ENCODE measurements at places on chromosomes 1 and 21.
A peak's percentile ranks its signal among the peaks of the same experiment; 100 is the strongest.

GRCh38 chr1:117070124-117070523 lies 10.0 kb downstream of the TTF2 start:
- no peak for DNase-seq

GRCh38 chr1:246554201-246554600 lies 11.9 kb downstream of the TFB2M start:
- no peak for DNase-seq

GRCh38 chr1:38061883-38062328 lies 15.3 kb upstream of the POU3F1 start:
- no peak for DNase-seq

GRCh38 chr1:44405798-44406736 lies 1.0 kb downstream of the RNF220 start:
- DNase-seq = no peak

DNA sequence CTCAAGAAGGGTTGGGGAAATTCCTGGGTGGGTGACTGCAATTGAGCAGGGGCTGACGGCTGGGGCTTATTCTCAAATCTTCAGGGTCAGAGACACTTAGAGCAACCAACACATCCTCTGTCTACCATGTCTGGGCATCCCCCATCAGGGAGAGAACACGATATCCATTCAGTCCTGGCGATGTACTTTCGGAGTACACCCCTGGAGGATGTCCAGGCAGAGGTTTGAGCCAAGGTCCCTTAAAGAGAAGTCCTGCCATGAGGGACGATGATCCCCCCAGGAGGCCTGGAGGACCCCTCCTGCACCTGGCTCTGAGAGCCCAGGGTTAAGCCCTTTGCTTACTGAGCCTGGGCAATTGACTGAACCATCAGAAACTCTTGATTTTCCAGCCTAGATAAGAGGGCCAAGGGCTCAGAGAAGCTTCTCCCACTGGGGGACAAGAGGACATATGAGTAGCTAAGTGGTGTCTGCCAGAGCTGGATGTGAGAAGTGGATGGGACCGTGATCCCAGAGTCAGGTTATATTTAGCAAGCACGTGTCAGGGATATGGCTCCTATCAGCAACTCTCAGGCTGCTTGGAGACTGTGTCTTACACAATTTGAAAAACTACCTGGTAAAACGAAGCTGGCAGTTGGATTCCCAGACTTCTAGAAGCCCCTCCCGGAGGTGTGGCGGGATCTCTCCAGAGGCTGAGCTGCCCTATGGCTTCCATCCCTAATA lies 253.3 kb upstream of the VAMP3 start:
- DNase-seq = no peak

- DNase-seq = no peak
Observed at GRCh38 chr21:20617130-20617529, 381.1 kb upstream of the NCAM2 start.

GRCh38 chr21:28742527-28742926 lies 250.2 kb downstream of the LTN1 start:
- DNase-seq = no peak

- no peak for DNase-seq
Observed at GRCh38 chr1:154772606-154773506, 97.2 kb downstream of the KCNN3 start.

GRCh38 chr1:105386489-105386888 lies 1636.8 kb downstream of the AMY1C start:
- no peak for DNase-seq

DNA sequence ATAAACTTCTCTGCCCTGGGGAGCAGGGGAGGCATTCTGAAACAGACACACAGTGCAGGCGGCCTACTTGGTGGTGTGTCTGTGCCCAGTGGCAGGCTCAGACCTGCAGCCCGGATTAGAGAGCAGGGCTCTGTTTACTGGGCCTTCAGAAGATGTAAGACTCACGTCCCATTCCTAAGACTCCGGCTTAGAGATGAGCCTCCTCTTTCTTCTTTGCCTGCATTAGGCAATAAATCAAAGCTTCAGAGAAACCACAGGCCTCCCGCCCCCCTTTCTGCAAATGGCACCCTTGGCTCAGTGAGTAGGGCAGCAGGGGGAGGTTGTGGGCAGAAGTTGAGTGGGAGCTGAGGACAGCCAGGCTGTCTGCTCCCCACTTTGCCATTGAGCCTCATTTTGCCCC lies 35.8 kb downstream of the LGR6 start:
- DNase-seq = no peak

- DNase-seq = no peak
Observed at GRCh38 chr1:220786337-220787068, at the start of gene MTARC1. MTARC1 (plus strand) TSS chr1:220786913; CDS start chr1:220786945, 32 bp downstream.

DNA sequence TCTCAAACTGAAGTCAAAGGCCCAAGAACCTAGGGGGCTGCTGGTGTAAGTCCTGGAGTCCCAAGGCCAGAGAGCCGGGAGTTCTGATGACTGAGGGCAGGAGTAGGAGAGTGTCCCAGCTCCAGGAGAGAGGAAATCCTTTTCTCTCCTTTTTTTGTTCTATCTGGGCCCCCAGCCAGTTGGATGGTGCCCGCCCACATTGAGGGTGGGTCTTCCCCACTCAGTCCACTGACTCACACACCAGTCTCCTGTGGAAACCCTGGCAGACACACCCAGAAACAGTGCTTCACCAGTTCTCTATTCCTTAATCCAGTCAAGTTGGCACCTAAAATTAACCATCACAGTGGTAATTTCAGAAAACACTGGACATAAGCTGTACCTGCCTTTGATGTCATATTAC lies 12.7 kb upstream of the WDR26 start:
- no peak for DNase-seq

- DNase-seq = no peak
Observed at GRCh38 chr1:55560266-55560665, 345.1 kb upstream of the USP24 start.

DNA sequence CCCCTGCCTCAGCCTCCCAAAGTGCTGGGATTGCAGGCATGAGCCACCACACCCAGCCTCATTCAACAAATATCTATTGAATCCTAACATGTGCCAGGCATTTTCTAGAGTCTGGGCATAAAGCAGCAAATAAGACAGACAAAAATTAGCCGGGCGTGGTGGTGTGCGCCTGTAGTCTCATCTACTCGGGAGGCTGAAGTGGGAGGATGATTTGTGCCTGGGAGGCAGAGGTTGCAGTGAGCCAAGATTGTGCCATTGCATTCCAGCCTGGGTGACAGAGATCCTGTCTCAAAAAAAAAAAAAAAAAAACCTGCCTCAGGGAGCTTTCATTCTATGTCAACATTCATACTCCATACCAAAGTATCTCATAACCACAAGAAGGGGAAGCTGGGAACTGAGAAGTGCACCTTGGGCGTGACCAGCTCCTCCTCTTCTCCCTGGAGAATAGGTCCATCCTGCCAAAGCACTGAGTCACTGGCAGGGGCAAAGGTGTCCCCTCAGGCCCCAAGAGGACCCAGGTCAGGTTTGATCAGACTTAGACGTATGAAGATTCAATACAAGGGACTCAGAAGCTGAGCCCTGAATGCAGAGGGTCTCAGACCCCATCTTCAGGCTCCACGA lies 36.8 kb upstream of the PPP1R15B start:
- DNase-seq = no peak

GRCh38 chr1:183165456-183165855 lies 20.6 kb upstream of the LAMC2 start:
- no peak for DNase-seq

GRCh38 chr1:110696818-110697217 lies 22.1 kb upstream of the KCNA3 start:
- no peak for DNase-seq

DNA sequence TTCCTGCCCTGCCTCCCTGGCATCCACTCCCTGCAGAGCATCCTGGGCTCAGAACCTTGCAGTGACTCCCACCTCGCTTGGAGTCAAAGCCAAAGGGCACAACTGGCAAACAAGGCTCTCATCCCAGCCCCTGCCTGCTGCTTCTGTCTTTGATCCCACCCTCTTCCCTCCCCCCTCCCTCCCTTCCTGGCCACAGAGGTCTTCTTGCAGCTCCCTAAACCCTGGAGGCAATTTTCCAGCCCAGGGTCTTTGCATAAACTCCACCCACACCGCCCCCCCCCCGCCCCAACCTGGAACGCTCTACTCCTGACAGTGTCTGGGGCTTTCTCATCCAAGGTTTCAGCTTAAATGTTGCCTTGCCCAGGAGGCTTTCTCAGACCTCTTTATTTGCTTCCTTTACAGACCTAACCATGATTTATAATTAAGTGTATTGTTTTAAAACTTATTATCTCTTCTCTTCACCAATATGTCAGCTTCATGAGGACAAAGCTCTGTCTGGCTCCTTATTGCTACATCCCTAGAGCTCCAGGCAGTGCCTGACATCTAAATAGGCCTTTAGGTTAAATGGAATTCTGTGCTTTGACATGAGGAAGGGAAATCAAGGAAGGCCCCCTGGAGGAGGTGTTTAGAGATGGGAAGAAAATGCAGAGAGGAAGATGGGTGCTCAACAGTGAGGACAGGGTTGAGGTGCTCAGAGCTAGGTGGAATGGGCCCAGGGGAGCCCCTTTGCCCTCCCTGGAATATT lies 37.7 kb upstream of the PADI1 start:
- no peak for DNase-seq

GRCh38 chr1:92662048-92662447 lies 122.9 kb downstream of the EVI5 start:
- no peak for DNase-seq

GRCh38 chr1:23446661-23447310 lies 22.2 kb upstream of the TCEA3 start:
- DNase-seq = no peak

- no peak for DNase-seq
Observed at GRCh38 chr1:95262913-95263312, 28.9 kb downstream of the RWDD3 start.

DNA sequence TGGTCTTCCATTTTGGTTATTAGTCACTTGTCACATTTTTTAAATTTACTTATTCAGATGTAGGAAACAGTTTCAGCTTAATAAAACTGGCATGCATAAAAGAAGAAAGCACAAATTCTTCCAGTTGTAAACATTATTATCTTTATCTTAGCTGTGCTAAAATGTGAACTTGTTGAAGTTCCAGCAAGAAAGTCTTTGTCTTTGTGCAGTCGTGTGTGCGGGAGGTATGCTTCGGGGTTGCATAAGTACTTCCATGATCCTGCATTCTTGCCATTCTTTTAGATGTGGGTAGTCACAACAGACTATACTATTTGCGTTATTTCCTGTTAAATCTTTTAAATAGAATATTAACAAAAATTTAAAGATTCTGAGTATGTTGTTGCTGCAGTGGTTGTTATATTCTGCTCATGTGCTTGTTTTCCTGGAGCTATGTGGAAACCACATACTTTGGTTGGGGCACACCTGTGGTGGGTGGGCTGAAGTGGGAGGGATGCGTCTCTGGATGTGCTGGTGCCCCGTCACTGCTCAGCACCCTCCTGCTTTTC lies 49.9 kb downstream of the CBS start:
- DNase-seq = no peak

DNA sequence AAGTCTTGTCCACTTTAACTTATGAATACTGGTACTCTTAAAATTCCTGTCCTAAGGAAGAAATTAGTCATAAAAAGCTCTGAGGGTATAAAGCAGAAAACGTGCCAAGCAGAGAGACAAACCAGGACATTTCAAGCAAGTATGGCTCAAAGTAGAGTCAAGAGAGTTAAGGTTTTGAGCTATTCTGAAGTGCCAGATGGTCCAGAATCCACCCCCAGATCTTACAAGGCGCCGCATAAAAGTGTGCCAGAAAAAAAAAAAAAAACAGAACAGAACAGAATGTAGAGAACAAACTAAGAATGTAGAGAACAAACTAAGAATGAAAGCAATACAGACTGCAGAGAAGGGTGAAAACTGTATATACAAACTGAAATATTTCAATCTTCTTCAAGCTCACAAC lies 12.5 kb downstream of the EPS15 start:
- no peak for DNase-seq

- no peak for DNase-seq
Observed at GRCh38 chr1:114103992-114104391, 49.7 kb downstream of the SYT6 start.

DNA sequence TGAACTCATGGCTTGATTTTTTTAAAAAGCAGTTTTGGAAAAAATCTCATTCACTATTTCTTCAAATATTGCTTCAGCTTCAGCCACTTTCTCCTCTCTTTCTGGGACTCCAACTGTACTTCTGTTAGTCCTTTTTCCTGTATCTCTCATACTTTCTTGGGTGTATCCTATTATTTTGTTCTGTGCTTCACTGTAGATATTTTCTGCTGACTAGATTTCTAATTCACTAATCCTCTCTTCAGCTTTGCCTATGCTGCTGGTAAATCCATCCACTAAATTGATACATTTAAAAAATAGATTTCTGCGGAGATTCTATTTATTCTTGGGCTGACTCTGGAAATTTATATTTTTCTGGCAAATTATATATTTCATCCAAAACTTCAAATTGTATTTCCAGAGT lies 4.9 kb upstream of the KCNE2 start:
- DNase-seq = no peak

DNA sequence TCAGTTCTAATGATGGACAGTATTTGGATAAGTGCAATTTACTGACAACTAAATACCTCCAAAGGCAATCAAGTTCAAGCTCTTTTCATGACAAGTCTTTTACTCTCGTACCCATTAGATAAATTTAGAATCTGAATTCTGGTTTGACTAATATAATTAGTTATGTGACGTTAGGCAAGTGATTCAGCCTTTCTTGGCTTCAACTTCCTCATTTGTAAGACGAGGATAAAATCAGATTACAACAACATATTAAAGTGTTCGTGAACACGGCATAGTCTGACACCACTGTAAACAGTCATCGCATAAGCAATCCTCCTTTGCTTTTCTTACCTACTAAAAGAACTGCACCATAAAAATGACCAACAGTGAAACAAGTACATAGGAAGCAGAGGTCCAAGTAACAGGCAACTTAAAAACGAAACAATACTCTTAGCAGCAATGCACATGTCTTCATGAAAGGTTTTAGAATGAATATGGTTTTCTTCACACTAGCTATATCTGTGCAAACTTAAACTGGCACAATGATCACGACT lies 25.7 kb downstream of the COA6 start:
- peak; percentile 9 for DNase-seq

GRCh38 chr21:45336870-45337269 lies 49.2 kb upstream of the POFUT2 start:
- no peak for DNase-seq

GRCh38 chr21:16308269-16308668 lies 578.5 kb downstream of the USP25 start:
- DNase-seq = no peak

DNA sequence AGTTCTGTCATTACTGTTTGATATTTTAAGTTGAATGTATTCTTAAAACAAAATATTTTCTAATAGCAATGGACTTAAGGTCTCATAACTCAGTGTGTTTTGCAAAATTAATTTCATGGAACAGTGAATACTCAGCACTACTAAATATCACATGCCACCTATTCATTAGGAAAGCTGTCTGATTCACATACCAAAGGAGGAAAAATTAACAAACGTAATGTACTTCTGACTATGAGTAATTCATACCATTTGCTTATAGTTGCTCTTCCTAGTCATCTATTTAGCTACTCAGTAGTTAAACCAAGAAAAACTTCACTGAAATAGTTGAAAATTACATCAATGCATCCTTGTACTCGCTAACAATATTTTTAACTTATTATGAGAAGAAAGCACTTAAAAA lies 35.2 kb downstream of the TP53BP2 start:
- DNase-seq = no peak

Measured in GM19239 (cell line).